ENCODE measurements at places on chromosomes 7 and 10.

DNA sequence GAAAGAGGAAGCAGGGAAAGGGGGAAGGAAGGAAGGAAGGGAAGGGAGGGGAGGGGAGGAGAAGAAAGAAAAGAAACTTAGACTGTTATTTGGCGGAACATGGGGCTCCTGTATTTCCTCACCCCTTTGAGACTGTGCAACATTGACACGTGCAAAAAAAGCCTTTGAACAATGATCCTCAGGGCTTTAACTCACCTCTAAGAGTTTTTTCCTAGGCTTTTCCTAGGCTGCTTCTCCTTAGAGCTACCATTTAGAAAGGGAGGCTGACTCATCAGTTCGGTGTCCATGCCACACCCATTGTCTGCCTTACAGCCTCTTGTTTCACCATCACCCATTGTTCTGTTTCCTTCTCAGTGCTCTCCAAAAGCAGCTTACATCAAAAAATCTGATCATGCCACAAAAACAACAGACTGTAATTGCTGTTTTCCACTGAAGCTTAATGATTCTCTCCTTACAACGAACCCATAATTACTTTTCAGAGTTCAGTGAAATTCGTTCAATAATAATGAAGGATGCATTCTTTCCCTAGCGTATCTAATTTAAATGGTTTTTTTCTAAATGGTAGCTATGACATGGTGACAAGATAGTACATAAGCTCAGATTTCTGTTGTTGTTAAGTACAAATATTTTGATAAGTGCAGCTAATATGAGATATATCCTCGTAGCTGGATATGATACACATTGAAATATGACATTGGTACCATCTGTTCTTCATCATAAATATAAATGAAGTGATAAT, 90.8 kb downstream of the PRLHR start:
- no peak for DNase-seq

DNA sequence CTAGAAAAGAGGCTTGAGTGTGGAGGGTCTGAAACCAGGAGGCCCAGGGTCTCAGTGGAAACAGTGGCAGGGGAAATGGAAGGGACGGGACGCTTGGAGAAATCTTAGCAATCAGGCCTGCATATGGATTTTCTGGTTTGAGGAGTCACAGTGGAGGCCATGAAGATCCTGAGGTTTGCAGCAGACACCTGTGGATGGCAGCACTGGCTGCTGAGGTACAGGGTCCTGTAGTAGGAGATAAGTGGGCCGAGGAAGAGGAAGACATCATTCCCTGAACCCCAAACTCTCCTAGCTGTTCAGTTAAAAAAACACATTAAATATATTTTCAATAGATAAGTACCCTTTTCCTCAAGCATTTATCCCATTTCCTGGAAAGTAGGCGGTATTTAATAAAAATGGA, 208.8 kb upstream of the IGFBP3 start:
- no peak for DNase-seq

- no peak for DNase-seq
Measured at GRCh38 chr7:139972029-139972428, 90.7 kb downstream of the PARP12 start.

- DNase-seq, result no peak
Measured at GRCh38 chr7:138519061-138519798, 59.2 kb downstream of the TRIM24 start.

DNA sequence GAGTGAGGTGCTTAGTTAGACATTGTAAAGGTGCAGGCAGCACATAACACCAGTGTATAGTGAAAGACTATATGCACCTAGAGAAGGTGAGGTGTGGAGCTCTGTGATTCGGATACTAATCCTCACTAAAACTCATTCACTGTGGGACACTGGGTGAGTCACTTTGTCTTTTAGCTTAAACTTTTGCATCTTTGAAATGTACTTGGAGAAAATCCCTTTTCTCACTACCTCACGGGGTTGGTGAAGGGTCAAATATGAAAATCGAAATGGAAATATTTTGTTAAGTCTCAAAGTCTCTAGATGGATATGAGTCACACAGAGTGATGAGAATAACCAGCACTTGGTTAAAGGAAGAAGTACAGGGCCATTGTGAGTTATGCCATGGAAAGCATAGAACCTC, 38.0 kb downstream of the MDFIC start:
- no peak for DNase-seq

- no peak for DNase-seq
Measured at GRCh38 chr7:117772421-117772820, 100.8 kb downstream of the CTTNBP2 start.

- DNase-seq, result no peak
Measured at GRCh38 chr10:61623161-61623560, 39.6 kb upstream of the CABCOCO1 start.

DNA sequence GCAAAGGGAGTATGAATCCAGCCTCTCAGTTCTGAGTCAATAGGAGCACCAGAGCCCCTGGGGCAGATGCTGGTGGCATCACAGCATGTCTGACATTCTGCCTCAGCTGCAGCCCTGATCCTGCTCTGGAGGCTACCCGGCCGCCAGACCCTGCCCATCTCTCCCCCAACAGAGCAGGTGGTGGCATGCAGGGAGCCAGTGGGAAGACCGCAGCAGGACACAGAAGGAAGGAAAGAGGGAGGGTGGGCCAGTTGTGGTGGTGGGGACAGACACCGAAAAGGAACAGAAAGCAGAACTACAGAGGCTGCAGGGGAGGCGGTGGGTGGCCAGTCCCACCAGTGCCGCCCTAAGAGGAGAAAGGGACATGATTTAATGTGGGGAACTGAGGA, 35.3 kb downstream of the BLNK start:
- no peak for DNase-seq

GRCh38 chr10:79236433-79236765, 110.9 kb upstream of the PPIF start:
- DNase-seq, result no peak

- DNase-seq, result no peak
Measured at GRCh38 chr10:104336821-104337467, 1.3 kb downstream of the ITPRIP start.

GRCh38 chr7:51219261-51219988, 97.2 kb downstream of the COBL start:
- no peak for DNase-seq

DNA sequence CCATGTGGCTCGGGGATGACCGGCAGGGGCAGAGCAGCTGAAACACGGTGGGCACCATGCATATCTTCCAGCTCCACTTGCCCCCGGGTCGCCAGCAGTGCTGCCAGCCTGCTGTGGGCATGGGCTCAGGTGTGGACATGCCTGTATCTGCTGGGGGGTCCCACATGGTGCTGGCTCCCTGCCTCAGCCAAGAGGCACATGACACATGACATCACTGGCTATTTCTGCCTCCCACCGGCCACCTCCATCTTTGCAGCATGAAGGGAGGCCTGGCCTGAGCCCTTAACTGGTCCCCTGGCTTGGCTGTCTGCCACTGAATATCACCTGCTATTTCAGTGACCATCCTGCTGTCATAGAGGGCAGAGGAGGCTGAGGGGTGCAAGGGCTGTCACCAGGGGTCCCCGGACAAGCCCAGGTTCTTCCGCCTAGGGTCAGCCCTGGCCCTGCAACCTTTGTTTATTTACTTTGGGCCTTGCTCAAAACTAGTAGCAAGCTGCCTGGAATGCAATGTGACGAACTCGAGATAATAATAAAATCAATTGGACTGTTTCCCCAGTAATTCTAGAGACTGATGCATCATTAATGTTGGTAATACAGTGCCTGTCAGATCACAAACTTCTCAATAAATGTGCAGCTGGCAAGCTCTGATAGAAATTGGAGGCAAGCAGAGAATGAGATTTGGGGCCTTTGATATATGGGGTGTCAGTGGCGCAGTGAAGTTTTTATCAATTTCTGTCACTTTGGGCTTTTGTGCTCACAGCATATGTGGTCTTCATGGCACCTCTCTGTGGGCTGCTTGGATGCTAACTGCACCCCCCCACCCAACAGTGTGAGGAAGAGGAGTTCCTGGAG, 28.5 kb downstream of the ZMIZ1 start:
- no peak for DNase-seq

DNA sequence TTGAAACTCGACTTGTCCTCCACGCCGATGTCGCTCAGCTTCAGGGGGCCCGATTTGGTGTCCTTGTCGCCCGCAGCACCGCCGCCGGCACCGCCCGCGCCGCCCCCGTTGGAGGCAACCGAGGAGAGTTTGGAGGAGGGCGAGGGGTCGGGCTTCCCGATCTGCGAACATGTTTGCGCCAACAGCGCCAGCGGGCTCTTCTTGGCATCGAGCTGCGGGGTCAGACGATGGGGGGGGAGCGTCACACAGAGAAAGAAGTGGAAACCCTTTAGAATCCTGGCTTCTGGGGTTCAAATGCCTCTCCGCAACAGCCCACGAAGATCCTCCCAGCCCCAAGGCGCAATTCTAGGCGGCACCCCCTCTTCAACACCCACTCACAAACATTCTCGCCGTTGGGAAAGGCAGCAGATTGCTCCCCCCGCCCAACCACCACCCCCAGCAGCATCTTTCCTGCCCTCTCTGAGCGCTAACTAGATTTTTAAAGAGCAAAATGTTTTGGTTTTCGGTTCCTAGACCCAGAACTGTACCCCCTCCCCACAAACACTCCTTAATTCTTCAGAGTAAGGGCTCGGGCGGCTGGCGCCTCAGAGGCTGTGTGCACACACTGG, 1.3 kb downstream of the ZNF503 start:
- DNase-seq, result no peak

DNA sequence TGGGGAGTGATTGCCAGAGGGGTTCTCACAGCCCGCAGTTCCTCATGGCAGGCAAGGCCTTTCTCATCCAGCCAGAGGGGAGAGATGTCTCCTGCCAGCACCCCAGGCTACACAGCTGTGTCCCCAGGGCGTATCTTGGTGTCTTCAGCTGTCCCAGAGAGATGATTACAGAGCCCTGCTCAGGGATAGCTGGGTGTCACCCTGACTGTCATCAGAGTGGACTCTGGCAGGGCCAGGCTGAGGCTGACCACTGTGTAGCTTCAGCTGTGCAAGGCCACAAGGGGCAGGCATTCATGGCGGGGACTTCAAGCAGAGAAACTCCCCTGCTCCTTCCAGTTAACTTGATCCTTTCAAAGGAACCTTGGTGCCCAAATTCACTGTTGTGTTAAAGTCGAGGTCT, 124.2 kb downstream of the RGS10 start:
- no peak for DNase-seq

GRCh38 chr10:88659725-88660597, 4.3 kb upstream of the LIPF start:
- no peak for DNase-seq

GRCh38 chr10:106819490-106819889, 345.0 kb downstream of the SORCS1 start:
- no peak for DNase-seq

DNA sequence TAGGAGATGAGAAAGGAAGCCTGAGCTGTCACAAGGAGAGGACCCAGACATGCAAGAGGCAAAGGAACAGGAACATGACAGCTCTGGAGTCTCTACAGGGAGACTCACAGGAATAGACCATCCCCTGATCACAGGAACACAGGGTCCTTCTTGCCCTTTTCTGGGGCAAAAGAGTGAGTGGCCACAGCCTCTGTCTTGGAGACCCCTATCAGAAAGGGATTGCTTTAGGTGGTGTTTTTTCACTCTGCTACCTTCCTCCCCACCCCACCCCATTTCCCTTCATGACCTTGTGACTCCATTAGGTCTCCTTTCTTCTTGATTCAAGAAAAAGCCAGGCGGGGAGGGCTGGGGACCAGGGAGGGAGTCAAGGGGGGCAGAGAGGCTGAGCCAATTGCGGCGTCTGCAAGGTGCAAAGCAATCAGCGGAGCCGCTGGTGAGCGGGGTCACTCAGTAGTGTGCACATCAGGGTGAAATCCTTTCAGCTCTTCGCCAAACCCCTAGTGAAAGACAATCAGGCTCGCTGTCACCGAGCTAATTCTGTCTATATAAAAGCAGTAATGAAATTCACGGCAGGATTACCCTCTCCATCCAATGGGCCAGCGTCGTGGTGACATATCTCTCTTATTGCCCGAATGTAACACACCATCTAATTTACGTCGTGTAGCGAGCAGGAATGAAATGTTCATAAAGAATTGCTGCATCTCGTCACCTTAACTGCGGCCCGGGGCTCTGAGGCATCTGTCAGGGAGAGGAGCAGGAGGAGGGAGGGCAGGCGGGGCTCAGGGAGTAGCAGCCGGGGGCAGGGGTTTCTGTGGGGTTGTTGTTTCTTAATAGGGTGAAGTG, 31.5 kb upstream of the BTRC start:
- no peak for DNase-seq

DNA sequence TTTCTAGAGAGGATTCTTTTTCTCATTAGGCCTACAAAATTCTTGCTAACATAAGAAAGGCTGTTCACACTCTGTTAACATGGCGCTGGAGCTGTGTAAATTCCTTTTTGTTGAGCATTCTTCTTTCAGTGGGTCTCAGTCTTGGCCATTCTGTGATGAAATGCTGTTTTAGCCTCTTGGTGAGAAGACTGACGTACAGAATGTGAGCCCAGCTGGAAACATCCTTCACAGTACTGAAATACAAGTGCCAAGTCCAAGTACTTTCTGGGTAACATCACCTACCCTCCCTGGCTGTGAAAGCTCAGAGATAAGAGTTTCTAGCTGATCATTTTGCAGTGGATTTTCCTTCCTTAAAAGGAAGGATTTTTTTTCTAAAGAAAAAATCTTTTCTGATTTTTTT, 231.8 kb downstream of the AHR start:
- DNase-seq, result no peak

DNA sequence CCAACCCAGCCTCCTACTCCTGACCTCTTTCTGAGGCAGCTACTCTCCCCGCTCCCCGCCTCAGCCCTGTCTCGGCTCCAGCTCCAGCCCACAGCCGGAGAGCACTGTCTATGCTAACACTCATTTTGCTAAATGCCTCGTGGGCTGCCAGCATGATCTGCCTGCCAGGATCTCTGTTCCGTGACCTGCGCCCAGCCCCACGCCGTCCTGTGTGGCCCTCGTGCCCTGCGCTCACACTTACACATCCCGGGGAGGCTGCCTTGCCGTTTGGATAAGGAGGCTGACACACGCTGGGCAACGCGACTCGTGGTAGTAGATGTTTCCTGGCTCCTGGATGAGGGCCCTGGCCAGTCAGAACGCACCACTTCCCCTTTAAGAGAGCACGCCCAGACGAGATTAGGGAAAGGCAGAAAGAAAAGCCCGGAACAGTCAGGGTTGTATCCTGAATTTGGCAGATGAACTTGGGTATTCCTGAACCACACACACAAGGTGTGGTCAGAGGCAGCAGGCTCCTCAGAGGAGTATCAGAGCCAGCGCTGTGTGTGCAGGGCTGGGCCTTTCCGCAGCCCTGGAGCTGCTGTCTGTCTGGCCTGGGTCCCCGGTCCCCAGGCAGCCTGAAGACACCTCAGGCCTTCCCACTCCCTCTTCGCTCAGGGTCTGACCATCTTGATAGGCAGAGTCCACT, 97.7 kb upstream of the EFCAB10 start:
- no peak for DNase-seq

DNA sequence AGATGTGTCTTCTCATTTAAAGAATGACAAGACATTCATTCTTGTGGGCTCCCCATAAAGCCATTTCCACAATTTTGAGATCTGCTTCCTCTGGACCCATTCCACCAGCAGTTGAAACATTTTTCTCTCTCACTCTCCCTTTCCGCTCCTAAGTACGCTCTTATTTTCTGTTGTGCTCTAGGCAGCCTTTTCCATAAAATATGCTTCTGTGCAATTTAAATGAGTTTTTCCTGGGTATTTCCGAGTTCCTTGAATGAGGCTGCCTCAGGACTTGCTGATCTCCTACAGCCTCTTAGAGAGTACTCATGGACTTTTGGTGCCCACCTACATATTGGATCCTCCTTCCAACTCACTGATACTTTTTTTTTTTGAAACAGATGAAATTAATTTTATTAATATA, 23.6 kb upstream of the AKR1D1 start:
- no peak for DNase-seq

- DNase-seq, result no peak
Measured at GRCh38 chr10:123562387-123562786, 103.8 kb upstream of the GPR26 start.
